ENCODE measurements at places on chromosomes 5 and 9.

GRCh38 chr9:2780846-2781245, 63.0 kb downstream of the PUM3 start:
- no peak for DNase-seq

GRCh38 chr9:135217836-135218235, 130.4 kb downstream of the OLFM1 start:
- no peak for DNase-seq

GRCh38 chr5:172076761-172077244, 70.4 kb upstream of the FBXW11 start:
- no peak for DNase-seq

- DNase-seq: no peak
These were observed 33.9 kb upstream of the F2RL2 start for GRCh38 chr5:76657091-76657490.

DNA sequence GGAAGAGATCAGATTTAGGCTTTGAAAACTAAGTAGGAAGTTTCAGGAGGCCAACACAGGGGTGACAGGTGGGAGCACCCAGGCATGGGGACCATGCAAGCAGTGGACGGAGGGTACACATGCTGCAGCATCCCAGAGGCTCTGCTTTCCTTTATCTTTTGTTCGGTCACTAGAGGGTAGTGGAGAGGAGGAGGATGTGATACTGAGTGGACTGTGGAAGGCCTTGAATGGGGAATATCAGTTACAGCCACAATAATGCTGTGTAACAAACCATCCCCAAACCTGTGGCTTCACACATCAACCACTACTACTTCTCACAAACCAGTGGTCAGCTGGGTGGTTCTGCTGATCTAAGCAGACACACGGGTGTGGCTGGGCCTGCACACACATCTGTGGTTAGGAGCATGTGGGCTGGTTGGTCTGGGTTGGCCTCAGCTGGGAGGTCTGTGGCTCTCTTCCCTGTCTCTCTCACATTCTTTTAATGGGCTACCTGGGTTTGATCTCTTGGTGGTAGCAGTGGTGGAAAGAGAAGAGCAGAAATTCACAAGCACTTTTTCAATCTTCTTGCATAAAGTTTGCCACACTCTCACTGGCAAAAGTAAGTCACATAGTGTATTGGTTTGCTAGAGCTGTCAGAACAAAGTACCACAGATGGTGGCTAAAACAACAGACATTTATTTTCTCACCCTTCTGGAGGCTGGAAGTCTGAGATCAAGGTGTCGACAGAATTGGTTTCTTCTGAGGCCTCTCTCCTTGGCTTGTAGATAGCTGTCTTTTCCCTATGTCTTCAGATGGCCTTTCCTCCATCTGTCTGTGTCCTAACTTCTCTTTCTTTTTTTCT, 238.7 kb downstream of the AGTPBP1 start:
- no peak for DNase-seq

GRCh38 chr5:465591-466403, 22.8 kb downstream of the EXOC3 start:
- no peak for DNase-seq

DNA sequence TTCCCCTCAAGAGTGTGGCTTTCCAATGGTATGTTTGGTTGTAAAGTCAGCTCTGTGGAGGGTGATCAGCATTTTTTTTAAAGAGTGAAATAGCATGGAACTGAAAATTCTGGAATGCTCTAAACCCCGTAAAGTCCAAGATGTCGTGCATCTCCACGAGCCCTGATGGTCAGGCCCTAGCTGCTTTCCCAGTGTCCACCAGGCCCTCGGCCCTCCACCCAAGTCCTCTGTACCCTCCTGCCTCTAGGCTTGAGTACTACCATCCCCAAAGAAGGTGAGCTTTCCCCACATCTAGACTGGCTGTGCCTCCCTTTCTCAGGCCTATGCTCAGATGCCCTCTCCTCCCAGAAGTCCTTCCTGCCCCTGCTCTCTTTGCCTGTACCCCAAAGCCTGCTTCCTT, 280.3 kb downstream of the GADD45G start:
- no peak for DNase-seq

GRCh38 chr5:97267767-97268166, 84.7 kb upstream of the RIOK2 start:
- no peak for DNase-seq
